ENCODE measurements at places on chromosomes 11 and 22.

DNA sequence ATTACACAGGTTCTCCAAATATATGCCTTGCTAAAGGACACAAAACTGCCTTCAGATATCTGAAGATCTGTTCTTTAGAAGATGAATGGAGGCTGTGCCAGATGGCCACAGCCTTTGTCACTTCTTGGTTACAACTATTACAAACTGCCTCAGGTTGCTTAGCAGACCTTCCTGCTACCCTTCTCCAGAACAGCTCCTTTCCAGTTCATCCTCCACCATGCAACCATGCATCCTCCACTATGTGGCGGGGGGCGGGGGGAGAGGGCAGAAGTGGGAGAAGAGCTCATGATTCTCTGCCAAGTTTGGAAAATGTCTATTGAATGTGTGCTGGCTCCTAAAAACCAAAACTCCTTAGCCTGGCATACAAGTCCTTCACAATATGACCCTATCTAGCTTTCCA is 267.5 kb downstream of the TTC28 start:
- no peak for DNase-seq

- no peak for DNase-seq
Measured at GRCh38 chr11:86069408-86070101, 671 bp upstream of the PICALM start.

DNA sequence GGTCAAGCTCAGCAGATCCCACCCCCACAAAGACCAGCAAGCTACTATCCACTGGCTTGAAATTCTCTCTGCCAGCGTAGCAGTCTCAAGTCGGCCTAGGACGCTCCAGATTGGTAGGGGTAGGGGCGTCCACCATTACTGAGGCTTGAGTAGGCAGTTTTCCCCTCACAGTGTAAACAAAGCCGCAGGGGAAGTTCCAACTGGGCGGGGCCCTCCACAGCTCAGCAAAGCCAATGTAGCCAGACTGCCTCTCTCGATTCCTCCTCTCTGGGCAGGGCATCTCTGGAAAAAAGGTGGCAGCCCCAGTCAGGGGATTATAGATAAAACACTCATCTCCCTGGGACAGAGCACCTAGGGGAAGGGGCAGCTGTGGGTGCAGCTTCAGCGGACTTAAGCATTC is 1064.9 kb upstream of the TENM4 start:
- DNase-seq: no peak

- peak; percentile 42 for DNase-seq
Measured at GRCh38 chr11:63866211-63866610, 27.3 kb downstream of the MARK2 start.

DNA sequence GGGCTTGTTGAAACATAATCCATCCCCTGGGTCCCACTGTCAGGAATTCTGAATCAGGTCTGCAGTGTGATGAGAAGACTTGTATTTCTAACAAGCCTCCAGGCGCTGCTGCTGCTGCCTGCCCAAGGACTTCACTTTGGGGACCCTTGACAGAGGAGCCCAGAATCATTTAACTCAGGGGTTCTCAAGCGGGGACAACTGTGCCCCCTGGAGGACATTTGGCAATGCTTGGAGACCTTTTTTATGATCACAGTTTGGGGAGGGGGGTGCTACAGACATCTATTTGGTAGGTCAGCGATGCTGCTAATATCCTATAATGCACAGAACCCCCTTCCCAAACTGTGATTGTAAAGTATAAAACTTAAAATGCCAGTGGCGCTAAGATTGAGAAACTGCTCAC is 312.8 kb downstream of the OPCML start:
- no peak for DNase-seq

- no peak for DNase-seq
Measured at GRCh38 chr22:48736593-48737460, 1090.8 kb downstream of the BRD1 start.

- DNase-seq: no peak
Measured at GRCh38 chr11:12449961-12450715, 72.8 kb downstream of the PARVA start.

DNA sequence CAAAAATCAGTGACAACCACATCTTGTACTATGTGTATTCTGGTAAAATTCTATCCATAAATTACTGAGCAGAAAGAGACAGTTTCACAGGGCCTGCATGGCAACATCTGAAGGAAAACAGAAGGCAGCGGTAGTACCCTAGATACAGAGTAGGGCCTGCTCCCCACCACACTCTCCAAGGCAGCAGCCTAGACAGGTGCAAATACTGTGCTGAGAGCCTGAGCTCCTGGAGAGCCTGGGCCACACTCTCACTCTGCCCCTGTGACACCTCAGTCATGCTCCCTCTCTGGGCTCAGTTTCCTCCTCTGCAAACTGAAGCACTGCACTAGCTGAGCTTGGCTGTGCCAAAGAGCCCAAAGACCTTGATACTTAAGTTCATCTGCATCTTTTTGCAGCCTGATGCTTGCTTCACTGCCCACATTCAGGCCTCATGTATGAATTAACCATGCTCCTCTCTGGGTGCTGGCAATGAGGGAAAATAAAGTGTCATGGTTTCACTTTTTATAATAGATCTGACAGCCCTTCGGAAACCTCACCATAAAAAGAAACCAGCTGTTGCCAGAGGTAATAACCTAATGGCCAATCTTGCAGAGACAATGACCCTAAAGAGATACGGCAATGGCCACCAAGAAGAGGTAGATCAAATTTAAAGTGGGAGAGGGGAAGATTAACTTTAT is 104.7 kb downstream of the PLEKHA7 start:
- no peak for DNase-seq

- DNase-seq: no peak
Measured at GRCh38 chr11:106917973-106918372, 100.3 kb downstream of the GUCY1A2 start.

DNA sequence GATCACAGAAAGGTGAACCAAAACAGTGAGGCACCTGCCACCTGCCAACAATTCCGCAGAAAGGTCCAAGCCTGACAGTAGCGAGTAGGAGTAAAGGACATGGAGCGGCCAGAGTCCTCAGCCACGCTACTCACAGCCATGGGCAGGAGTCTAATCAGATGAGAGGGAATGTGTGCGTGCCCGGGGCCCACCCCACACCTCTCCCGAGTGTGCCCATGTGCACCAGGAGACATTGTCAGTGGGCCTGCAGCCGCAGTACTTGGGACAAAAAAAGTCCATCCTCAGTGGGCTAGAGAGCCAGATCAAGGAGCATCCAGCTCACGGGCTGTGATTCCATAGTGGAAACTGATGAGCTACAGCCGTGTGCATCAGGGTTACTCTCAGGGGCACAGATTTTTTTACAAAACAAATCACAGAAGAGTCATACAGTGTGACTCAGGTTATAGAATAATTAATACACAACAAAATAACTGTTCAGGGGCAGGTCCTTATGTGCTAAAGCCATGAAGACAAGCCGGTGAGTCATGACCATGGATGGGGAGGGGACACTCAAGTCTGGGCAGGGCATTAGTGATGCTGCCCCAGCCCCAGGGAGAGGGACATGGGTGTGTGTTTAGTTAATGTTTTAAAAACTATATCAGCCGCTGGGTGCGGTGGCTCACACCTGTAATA is 12.0 kb downstream of the SART1 start:
- DNase-seq: no peak

- no peak for DNase-seq
Measured at GRCh38 chr11:134864233-134864967, 452.4 kb upstream of the B3GAT1 start.

DNA sequence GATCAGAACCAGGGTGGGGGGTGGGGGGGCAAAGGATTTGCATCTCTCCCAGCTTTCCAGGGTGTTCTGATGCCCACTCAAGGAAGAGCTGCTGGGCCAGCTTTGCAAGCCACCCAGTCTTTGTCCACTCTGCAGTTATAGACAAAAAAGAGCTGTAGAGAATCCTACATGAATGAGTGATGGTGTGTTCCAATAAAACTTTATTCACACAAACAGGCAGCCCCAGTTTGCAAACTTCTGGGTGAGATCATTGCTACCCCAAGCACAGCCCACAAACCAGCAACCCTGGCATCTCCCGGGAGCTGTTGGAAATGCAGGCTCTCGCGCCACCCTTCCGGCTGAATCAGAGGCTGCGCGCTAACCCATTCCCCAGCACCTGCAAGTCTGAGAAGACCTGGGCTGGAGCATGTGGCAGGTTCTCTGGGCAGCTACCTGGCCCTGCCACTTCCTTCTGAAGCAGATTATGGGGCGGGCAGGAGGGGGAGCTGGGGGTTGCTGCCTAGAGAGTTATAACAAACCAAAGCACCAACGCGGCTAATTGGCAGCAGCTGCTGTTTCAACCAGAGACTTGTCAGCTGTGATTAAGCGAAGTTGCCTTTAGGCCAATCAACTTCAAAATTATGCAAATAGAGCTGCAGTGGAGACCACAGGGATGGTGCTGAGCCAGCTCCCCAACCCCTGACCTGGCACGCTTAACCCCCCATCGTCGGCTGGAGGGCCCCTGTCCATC is 3.8 kb upstream of the SHISAL1 start:
- no peak for DNase-seq

GRCh38 chr11:23490557-23491235 is 630.4 kb upstream of the CCDC179 start:
- no peak for DNase-seq

Data from stimulated activated CD4-positive, alpha-beta T cell treated with anti-CD3 and anti-CD28 coated beads, Interleukin-1b, Interleukin-23, amount 100 ng/mL, for 1 hour (primary cell).